ENCODE measurements at places on chromosomes 4 and X.

DNA sequence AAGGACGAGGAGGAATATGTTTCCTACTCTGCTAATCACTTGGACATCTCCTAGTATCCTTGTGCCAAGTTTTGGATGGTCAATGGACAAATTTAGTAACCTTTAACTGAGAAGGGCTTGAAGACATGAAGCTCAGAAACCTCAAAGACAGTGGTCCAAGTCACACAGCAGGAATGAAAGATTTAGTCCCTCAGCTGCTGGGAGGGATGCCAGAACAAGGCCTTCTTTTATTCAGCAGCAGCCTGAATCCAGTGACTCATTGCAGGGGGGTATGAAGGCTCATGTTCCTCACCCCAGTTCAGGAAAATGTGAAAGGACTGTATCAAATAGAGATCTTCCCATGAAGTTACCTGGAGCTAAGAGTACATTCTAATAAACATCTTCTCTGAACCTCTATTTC lies 214.9 kb upstream of the UGT8 start:
- DNase-seq, result no peak

- DNase-seq, result no peak
These were observed 6.3 kb downstream of the ABLIM2 start for GRCh38 chr4:8152090-8152864.

GRCh38 chr4:182427554-182427953 lies 184.4 kb downstream of the TENM3 start:
- DNase-seq, result no peak

GRCh38 chr4:3303923-3304710 lies 11.3 kb downstream of the RGS12 start:
- peak; percentile 38 for DNase-seq

GRCh38 chr4:125991398-125991797 lies 676.6 kb downstream of the FAT4 start:
- no peak for DNase-seq

DNA sequence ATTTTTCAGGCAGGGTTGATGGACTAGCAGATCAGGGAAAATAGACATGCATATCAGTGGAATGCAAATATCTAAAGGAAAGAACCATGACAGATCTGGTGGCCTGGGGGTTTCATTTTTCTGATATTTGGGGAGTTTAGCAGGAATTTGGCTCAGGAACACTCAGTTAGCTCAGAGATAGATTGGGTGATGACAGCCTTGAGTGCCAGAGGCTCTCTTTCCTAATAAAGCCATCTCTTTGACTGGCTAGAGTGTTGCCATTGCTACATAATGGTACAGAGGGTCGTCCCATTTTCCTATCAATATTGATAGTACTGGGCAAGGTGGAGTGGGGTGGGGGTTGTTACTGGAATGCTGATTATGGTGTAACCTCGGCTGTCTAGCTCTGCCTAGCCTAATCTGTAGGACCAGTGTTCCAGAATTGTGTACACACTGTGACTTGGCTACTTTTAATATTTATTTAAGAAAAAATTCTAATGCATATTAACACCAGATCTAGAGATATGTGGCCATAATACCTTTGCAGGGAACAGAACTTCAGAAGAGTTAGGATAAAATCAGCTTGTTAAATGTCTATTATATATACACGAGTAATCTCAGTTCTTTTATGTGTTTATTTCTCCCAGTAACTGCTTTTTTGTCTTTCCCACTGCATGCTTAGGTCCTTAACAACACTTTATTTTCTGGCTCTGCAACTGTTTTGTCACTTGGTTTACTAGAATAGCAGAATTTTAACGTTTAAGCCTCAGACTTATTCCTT lies 145.0 kb upstream of the SPOCK3 start:
- no peak for DNase-seq

DNA sequence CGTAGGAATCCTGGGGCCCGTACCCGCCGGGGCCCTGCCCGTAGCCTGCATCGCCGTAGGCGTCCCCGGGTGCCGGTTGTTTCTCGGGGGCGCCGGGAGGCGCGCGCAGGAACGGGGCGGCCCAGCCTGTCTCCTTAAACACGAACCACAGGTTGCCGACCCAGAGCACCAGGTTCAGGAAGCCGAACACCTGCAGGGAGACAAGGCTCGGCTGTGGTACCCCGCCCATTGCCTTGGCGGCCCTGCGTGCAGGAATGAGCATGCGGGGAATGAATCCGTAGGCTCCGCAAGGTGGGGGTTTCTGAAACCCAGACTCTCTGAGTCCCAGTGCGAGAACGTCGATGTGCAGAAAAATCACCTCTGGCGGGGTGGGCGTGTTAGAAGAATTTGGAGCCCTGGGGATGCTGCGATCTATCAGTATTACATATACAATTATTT lies 5.4 kb upstream of the PRICKLE3 start:
- DNase-seq, result no peak

DNA sequence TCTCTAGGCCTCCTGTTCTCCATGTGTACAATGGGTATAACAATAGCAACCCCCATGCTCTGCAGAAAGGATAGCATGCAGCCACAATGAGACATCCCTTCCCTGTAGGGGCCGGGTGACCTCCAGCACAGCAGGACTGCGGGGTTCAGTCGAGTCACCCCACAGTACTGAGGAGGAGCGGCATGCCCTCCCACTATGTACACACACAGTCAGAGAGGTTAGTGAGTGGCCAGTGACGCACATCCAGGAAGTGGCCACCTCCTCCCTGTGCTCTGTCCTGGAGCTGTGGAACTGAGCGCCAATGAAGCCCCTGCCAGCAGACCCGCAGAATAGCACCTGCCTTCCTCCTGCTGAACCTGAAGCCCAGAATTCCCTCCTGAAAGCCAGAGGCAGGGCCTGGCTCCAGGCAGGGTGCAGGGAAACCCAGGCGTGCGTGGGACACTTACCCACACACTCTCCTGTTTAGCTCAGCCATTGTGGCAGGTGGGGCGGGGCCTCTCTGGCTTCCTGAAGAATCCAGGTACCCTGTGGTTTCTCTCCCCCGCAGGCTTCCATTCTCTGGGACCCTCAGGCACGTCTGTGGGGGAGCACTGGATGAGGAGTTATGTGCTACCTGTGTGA lies 50.0 kb downstream of the WFS1 start:
- no peak for DNase-seq

DNA sequence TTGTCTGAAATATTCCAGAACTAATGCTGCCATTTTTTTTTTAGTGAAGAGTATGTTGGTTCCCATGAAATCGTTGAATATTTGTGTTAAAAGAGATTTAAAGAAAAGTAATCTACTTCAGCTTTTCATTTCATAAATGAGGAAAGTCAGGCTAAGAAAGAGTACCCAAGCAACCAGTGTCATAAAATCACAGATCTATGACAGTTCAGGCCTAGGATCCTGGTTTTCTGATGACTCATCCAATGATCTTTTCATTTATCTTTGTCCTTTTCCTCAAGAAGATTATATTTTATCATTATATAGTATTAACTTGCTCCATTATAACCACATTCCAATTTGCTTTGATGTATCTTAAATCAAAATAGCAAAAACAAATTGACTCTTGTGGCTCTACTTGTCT lies 139.4 kb upstream of the HCCS start:
- no peak for DNase-seq
